Smooth muscle cell of trachea (primary cell): ENCODE measurements at places on chromosomes 3 and 15. TPM values are rescaled to one million over a fixed set of nuclear protein-coding genes. Genes with fewer than 3 reads are reported as not detected.

EPB42 gene
- not detected in 2 replicates for total RNA-seq

ONECUT1 gene
- not detected in 2 replicates for total RNA-seq

WNT7A gene
- total RNA-seq, result not detected in 2 replicates

SENP7 gene
- total RNA-seq, result 10.3 and 16.4 TPM in 2 replicates

SCN11A gene
- total RNA-seq, result under 0.01 and 0.17 TPM in 2 replicates

IL16 gene
- total RNA-seq, result 2.0 and 6.1 TPM in 2 replicates

ADAMTS9 gene
- total RNA-seq, result 0.66 and 1.5 TPM in 2 replicates

TMC3 gene
- not detected in 2 replicates for total RNA-seq

FOXP1 gene
- 58.8 and 93.0 TPM in 2 replicates for total RNA-seq

TBC1D2B gene
- 50.8 and 98.1 TPM in 2 replicates for total RNA-seq

NEK11 gene
- 7.1 and 11.6 TPM in 2 replicates for total RNA-seq

ZNF717 gene
- 16.0 and 20.0 TPM in 2 replicates for total RNA-seq

GOLGA6L7 gene
- not detected in 2 replicates for total RNA-seq

PLA2G4D gene
- not detected in 2 replicates for total RNA-seq

VEPH1 gene
- total RNA-seq, result 63.0 and 91.0 TPM in 2 replicates

PARP15 gene
- total RNA-seq, result 0.17 and 0.87 TPM in 2 replicates

IFT122 gene
- 27.1 and 34.6 TPM in 2 replicates for total RNA-seq

ACAN gene
- total RNA-seq, result under 0.01 and 3.6 TPM in 2 replicates

CCNB2 gene
- total RNA-seq, result 5.1 and 71.3 TPM in 2 replicates

IGSF11 gene
- total RNA-seq, result 0.44 TPM in 1 of 2 replicates, not detected in the other

A4GNT gene
- total RNA-seq, result not detected in 2 replicates

RGMA gene
- total RNA-seq, result 4.6 and 5.4 TPM in 2 replicates

SOX2 gene
- 0.15 TPM in 1 of 2 replicates, not detected in the other for total RNA-seq

RAD51 gene
- 1.3 and 4.1 TPM in 2 replicates for total RNA-seq

HESX1 gene
- 1.2 and 1.5 TPM in 2 replicates for total RNA-seq

UROC1 gene
- total RNA-seq, result not detected in 2 replicates

GP5 gene
- 0.17 TPM in 1 of 2 replicates, not detected in the other for total RNA-seq

MFSD1 gene
- total RNA-seq, result 140 and 195 TPM in 2 replicates

EFL1 gene
- total RNA-seq, result 21.5 and 35.1 TPM in 2 replicates

CCR8 gene
- not detected in 2 replicates for total RNA-seq

SLC22A13 gene
- total RNA-seq, result 0.73 and 1.2 TPM in 2 replicates

PPP2R3A gene
- total RNA-seq, result 16.7 and 20.5 TPM in 2 replicates

HTR3E gene
- total RNA-seq, result not detected in 2 replicates

GLCE gene
- total RNA-seq, result 24.3 and 28.8 TPM in 2 replicates

TMCO5A gene
- not detected in 2 replicates for total RNA-seq

RHOV gene
- not detected in 2 replicates for total RNA-seq

CCDC54 gene
- not detected in 2 replicates for total RNA-seq

MAPKAPK3 gene
- 38.0 and 46.1 TPM in 2 replicates for total RNA-seq

ASB14 gene
- not detected in 2 replicates for total RNA-seq

GABRB3 gene
- total RNA-seq, result 1.8 and 3.3 TPM in 2 replicates

SNTN gene
- total RNA-seq, result not detected in 2 replicates

STXBP5L gene
- under 0.01 TPM in 1 of 2 replicates, not detected in the other for total RNA-seq

AGBL1 gene
- total RNA-seq, result not detected in 2 replicates

SCG5 gene
- 15.3 and 21.5 TPM in 2 replicates for total RNA-seq

VWA5B2 gene
- total RNA-seq, result not detected in 2 replicates

C3orf22 gene
- not detected in 2 replicates for total RNA-seq

ZNF80 gene
- not detected in 2 replicates for total RNA-seq

LYZL4 gene
- total RNA-seq, result not detected in 2 replicates

TGFBR2 gene
- 118 and 167 TPM in 2 replicates for total RNA-seq
